AG04450 (cell line): ENCODE measurements at places on chromosomes 12 and 14. TPM values are rescaled to one million over a fixed set of nuclear protein-coding genes. Genes with fewer than 3 reads are reported as not detected.

Gene BCDIN3D
- 3.7 and 3.8 TPM in 2 replicates for polyA plus RNA-seq

Gene PLEKHH1
- 0.15 and 0.19 TPM in 2 replicates for polyA plus RNA-seq

Gene TROAP
- polyA plus RNA-seq = 7.6 and 10.3 TPM in 2 replicates

Gene CHGA
- polyA plus RNA-seq = not detected in 2 replicates

Gene ULK1
- polyA plus RNA-seq = 4.6 and 6.6 TPM in 2 replicates

Gene CELA1
- 0.74 and 0.79 TPM in 2 replicates for polyA plus RNA-seq

Gene HOXC9
- not detected in 2 replicates for polyA plus RNA-seq

Gene GPX2
- 1.3 TPM in 1 of 2 replicates, not detected in the other for polyA plus RNA-seq

Gene RASSF8
- 22.0 and 25.5 TPM in 2 replicates for polyA plus RNA-seq

Gene FZD10
- not detected in 2 replicates for polyA plus RNA-seq

Gene TTLL5
- 21.6 and 24.1 TPM in 2 replicates for polyA plus RNA-seq

Gene SERPINA9
- polyA plus RNA-seq = 0.05 and 0.07 TPM in 2 replicates

- DNase-seq = no peak
These were observed 902 bp downstream of the EML5 start for GRCh38 chr14:88791629-88792472.

GRCh38 chr14:31110872-31111271 lies 84.7 kb upstream of the STRN3 start:
- DNase-seq = no peak

GRCh38 chr12:66065150-66065549 lies 65.4 kb downstream of the LLPH start:
- no peak for DNase-seq

DNA sequence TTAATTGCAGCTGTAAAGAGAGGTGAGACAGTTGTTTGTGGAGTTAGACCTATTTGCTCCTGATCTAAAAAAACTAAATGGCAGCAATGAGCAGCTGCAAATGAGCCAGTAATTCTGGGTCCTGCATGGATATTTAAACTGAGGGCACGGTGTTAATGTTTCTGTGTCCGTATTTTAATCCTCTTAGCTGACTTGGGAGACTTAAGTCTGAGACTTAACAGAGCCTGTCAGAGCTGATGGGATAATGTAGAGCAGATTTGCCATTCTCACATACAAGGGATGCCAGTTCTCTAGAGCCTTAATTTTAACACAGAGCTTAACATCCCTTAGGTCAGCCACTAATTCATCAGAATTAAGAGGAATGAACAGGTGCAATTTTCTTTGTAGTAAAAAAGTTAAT lies 178.6 kb upstream of the PDE3A start:
- no peak for DNase-seq

- no peak for DNase-seq
These were observed 82.6 kb upstream of the GTF2A1 start for GRCh38 chr14:81303258-81303935.

DNA sequence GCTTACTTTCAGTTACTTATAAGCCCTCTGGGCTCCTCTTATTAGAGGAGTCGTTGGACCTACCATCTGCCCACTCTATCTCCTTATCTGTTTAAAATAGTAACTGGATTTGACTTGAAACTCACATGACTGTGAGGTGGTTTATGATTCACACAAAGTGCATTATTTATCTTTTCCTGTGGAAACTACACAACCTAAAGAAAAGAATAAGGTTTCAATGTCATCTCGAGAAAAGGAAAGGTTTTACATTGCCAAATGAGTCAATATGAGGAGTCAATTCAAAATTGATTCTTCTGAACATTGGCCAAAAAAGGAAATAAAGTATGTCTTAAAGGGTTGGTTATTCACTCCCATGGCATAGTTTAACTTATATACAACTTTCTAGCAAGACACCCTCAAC lies 225.0 kb upstream of the G2E3 start:
- DNase-seq = no peak

GRCh38 chr14:32473464-32473855 lies 144.4 kb downstream of the AKAP6 start:
- DNase-seq = no peak

DNA sequence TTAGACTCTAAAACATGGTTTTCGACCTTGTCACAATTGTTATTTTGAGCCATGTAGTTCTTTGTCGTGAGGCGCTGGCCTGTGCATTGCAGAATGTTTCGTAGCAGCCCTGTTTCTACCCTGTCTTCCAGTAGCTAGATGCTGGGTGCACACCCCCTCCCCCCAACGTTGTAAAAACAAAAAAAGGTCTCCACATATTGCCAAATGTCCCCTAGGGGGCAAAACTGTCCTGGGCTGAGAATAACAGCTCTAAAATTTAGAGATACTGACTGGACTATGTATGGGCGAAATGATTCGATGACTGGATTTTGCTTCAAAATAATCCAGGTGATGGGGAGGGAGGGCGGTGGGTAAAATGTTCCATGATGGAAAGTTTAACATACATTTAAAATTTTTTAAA lies 126.1 kb upstream of the FUT8 start:
- DNase-seq = no peak

DNA sequence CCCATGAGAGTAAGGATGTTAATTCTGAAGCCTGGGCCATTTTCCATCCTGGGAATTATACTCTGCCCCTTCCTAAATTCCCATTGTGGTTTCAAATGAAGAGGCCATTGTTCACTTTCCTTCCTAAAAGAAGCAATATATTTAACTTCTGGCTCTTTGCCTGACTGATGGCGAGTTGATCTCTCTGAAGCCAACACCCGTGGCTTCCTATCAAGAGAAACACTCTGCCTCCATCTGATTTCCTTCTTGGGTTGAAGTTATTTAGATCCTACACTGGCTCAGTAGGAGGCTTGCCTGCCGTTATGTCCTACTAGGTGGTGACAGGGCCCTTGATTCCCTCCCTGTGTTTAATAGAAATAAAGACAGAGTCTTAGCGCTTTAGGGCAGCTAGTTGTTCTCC lies 97.4 kb downstream of the PRKCH start:
- no peak for DNase-seq

- DNase-seq = no peak
These were observed 128.4 kb downstream of the BBS10 start for GRCh38 chr12:76219806-76220205.

- DNase-seq = no peak
These were observed 205.1 kb upstream of the FSCB start for GRCh38 chr14:44712024-44712815.

- DNase-seq = no peak
These were observed 11.9 kb downstream of the FAM222A start for GRCh38 chr12:109725321-109726105.

DNA sequence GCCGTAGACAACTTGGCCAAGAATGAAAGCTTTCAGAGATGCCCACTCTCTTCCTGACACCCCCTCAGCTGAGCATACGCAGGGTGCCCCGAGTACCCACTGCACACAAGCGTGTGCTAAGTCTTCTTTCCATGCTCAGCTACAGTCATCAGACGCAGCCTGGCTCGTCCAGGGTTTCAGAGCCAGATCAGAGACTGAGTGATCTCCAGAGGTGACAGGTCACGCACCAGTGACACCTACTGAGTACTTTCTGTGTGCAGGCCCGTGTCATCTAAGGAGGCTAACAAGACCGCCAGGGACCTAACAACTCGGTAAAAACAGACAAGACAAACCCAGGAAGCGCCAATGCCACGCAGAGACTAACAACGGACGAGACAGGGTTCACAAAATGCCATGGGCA lies 25.1 kb downstream of the STX2 start:
- no peak for DNase-seq

DNA sequence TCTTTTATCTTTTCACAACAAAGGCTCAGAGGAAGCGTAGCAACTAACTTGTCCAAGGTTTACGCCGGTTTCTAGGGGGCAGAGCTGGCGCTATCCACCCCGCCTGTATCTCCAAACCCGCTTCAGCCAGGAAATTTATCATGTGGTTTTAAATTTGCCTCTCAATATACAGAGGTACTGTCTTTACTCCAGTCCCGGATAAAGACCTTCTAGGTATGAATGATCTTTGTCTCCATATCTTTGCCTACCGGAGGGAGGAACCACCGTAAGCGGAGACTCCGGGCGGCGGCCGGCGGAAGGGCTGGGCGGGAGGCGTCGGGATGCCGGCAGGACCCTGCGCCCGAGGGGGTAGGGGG lies 693 bp upstream of the RIMKLB start:
- no peak for DNase-seq

GRCh38 chr14:106508216-106508615 lies 981.8 kb downstream of the TMEM121 start:
- no peak for DNase-seq

DNA sequence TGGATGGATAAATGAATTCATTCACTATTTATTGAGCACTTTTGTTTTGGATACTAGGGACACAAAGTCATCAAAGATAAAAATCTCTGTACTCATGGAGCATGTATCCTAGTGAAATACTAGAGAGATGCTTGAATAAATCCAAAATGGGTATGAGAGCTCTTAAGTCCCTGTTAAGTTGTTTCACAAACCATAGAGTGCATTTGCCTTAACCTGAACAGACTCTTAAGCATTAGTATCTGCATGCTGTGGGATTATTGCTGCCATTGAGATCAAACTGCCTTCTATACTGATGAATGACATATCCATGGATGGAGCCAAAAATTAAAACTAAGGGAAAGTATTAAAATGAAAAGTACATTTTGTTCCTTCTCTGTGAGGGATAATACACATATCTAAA lies 206.5 kb upstream of the KRR1 start:
- no peak for DNase-seq

DNA sequence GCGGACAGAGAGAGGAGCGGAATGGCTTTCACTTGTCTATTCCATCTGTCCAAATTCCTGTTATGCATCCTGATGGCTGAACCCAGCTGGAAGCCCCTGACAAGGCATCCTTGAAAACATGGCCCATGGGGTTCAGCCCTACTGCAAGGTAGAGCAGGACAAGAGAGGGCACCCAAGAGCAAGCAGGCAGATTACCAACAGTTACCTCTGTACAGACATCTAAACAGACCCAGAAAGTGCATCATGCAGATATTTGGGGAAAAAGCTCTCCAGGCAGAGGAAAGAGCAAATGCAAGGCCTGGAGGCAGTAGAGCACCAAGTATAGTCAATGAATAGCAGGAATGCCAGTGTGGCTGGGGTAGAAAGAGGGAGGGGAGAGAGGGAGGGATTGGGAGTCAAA lies 407.5 kb downstream of the PCNX1 start:
- no peak for DNase-seq

DNA sequence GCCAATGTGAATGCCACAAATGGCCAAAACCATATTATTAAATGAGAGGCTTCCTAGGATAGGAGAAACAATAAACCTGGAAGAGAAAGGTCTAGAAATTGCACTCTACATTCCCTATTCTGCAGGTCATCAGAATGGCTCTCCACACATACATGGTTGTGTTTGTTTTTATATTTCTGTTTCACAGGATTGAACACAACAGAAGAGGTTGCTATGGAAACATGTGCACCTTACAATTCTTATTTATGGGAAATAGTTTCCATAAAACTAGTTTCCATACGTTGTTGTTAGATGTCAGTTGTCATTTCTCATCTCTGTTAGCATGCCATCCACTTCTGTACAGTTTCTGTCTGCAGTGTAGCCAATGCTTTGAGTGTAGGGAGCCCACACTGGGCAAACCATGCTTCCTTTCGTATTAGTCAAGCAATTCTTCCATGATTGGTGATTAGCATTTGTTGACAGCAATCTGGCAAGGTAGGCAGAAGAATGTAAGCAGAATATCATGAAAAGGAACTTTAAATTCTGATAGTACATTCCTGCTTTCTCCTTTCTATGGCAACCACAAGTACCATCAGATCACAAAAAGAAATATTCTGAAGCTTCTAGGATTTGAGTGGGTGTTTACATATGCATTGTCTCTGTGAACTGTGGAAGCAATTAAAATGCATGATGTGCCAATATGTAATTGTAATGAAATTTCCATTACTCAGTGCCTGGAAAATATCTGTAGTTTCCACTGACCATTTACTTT lies 141.6 kb upstream of the AVPR1A start:
- DNase-seq = no peak

DNA sequence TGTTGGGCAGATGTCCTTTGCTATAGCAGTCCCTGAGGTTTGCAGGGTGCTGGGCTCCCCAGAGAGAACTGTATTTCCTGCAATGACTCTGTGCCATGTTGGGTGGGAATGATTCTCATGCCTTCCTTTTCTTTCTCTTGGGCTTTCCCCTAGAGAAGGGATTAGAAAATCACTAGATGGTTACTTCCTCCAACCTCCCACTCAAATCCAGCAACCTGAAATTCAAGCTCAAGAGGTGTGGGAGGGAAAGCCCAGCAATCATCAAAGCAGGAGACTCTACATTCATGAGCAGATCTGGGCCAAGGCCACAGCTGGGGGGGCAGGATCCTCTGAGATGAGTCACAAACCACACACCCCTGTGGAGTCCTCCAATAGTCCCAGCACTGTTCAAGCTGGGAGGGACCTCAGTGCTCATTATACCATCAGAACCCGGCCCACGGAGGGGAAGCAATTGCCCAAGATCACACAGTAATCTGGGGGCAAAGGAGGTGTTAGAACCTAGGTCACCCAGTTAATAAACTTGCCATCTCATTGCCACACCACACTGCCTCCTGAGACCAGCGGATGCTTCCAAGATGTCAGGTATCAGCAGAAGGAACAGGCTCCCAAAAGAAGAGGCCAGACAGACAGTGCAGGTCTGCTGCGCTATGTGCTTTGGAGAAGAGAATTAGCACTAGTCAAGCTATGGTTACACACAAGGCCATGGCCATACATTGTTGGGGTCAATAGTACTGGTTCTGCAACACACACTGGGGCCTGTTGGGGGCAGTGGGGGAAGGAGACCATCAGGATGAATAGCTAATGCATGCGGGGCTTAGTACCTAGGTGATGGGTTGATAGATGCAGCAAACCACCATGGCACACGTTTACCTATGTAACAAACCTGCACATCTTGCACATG lies 65.7 kb downstream of the TTC9 start:
- DNase-seq = no peak

DNA sequence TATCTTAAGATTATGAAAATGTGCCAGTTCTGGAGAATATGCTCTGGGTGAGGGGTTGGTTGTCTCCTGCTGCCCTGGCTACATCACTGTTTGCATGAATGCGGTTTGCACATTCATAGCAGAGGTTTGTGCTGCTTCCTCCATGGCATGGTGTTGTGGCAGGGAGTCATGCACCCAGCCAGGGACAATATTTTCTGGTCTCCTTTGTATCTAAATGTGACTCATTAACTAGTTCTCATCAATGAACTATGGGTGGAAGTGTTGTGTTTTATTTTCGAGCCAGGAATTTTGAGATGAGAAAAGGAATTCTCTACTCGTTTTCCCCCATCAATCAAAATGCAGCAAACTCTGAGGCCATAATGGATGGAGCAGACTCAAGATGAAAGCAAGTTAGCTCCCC lies 527.3 kb downstream of the SNAPC1 start:
- DNase-seq = peak; percentile 32

DNA sequence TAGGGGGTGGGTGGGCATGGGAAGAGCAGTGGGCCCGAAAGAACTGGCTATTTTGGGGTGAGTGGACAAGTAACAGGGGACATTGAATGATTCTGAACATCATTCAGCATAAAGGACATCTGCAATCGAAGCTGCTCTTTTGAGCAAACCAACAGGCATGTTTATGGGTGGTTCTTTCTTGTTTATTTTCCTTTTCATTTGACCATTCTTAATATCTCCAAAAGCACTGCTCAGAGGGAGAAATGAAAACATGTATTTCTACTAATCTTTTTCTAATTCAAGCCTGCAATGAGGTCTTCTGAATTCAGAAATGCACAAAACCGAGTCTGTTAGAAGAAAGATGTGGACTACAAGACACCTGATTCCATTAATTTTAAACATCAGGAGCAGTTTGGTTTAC lies 54.0 kb downstream of the NUAK1 start:
- DNase-seq = no peak
